Activated CD4-positive, CD25-positive, alpha-beta regulatory T cell (primary cell): ENCODE measurements at places on chromosomes 7 and 10.
A peak's percentile ranks its signal among the peaks of the same experiment; 100 is the strongest.

DNA sequence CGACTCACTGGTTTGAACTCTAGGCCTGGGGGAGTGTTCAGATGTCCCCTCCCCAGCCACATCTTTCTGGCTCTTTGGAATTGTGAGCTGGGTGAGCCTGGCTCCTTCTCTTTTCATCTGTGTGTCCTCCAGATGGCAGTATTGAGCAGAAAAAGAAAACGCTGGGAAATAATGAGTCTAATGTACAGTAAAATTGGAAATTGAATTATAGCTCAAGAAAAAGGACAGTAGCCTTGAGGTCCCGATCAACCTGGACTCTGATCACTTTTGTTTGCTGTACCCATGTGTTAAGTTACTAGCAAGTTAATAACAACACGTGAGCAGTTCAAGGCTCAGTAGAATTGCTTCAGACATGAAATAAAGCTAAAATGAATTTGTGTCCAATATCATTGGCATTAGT lies 77.9 kb downstream of the SNX10 start:
- DNase-seq = no peak

DNA sequence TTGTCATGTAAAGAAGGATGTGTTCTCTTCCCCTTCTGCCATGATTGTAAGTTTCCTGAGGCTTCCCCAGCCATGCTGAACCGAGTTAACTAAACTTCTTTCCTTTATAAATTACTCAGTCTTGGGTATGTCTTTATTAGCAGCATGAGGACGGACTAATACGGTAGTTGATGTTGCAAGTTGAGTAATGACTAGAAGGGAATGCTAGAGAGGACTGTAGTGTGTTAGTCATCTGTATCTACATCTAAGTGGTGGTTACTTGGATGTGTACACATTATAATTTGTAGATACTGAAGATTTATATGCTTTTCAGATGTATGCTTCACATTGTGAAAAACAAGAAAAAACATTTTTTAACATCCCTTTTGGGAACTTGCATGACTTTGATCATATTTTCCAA lies 244.6 kb downstream of the POLR1F start:
- DNase-seq = no peak

GRCh38 chr10:114499630-114500190 lies 95.4 kb upstream of the AFAP1L2 start:
- no peak for DNase-seq

DNA sequence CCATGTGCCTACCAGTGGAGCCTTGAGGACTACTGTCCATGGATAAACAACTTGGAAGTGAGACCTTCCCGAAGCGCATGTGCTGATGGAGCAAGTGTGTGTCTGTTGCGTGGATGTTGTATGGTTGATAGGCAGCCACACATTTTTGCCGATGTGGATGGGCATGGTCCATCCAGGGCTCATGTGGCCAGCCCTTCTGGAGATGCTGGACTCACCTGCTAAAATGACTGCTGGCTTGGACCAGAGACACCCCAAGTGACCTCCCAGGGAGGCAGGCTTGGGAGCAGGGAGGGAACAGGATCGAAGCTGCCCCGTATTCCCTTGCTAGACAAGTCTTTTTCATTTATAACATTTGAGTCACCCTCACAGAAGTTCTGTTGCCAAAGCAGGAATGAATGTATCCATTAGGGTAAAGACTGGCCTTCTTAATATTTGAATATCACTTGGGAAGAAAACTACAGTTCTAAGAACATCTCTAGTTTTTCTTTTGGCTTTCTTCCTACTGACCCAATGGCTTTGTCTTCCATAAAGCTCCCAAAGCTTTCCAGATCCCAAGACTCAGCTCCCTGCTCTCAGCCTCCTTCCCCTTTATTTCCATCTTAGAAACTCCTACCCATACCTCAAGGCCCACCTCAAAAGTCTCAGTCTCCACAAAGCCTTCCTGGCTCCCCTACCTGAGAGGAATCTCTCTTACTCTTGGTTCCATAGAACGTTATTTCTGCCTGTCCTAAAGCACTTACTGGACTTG lies 3.0 kb downstream of the PTPRE start:
- DNase-seq = no peak

GRCh38 chr10:90788968-90789367 lies 68.9 kb downstream of the HTR7 start:
- DNase-seq = no peak

DNA sequence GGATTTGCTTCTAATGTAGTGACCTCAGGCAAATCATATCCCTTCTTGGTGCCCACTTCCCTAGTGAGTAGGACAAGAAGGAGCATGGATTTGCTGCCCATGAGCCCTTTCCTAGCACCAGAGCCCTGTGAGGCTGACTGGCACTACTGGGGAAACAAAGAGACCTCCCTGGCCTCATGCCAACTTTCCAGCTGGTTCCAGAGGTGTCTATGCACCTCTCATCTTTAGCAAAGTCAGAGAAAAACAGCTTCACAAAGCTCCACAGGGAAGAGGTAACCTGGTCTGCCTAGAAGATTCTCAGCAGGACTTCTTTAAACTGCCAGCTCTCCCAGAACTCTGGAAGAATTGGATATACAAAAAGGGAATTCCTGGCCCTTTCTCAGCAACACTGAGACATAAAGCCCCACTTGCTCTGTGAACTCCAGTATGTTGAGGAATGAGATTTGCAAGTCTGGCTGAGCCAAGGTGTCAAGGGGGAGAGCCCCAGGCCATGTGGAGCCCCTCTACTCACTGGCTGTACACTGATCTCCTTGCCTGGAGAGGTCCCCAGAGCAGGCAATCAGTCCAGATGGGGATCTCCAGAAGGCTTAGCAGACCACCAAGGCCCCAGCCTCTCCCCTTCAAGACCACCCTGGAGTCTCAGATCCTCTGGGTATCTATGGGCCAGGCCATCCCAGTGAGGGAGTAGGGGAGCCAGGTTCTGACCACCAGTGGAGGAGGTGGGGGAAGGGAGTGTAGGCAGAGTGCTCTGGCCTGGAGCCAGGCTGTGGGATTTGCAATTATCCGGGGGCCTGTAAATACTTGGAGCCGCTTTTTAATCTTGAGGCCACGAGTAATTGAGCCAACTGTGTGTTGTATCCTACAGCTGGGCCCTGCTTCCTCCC lies 24.4 kb upstream of the RBM20 start:
- DNase-seq = no peak

DNA sequence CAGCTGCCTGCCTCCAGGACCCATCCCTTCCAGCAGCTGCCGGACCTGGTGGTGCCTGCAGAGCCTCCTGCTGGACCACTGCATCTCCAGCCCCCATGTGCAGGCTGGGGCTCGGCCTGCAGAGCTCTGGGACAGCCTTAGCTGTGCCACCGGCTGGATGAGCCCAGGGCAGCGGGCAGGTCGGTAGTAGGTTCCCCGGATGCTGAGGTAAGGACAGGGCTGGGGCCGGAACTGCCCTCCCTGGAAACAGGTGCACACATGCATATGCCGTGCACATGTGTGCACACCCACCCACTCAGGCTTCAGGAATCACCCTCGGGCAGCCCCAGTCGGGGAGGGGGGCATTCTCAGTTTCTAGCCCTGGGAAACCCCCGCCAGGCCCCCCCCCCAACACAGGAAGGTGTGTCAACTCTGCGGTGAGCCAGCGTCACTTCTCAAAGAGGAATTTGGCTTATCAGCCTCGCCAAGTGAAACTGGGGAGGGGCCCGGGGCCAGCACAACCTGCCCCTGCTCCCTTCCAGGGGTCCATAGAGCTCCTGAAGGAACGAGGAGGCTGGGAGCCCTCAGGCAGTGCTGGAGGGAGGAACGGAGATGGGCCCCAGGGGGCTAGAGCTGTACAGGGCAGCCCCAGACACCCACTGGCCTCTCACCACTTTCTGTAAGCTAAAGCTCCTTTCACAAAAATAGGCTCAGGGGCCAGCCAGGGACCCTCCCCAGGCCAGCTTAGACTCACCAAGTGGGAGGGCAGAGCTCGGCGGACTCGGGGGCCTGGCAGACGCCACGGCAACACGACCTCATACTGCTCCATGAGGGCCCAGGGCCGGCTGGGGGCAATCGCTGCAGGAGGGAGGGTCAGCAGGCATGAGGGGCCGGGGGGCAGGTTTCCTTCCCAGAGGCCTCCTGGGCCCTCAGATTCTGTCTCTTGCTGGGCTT lies 1.7 kb downstream of the ADAM8 start:
- DNase-seq = peak; percentile 63

DNA sequence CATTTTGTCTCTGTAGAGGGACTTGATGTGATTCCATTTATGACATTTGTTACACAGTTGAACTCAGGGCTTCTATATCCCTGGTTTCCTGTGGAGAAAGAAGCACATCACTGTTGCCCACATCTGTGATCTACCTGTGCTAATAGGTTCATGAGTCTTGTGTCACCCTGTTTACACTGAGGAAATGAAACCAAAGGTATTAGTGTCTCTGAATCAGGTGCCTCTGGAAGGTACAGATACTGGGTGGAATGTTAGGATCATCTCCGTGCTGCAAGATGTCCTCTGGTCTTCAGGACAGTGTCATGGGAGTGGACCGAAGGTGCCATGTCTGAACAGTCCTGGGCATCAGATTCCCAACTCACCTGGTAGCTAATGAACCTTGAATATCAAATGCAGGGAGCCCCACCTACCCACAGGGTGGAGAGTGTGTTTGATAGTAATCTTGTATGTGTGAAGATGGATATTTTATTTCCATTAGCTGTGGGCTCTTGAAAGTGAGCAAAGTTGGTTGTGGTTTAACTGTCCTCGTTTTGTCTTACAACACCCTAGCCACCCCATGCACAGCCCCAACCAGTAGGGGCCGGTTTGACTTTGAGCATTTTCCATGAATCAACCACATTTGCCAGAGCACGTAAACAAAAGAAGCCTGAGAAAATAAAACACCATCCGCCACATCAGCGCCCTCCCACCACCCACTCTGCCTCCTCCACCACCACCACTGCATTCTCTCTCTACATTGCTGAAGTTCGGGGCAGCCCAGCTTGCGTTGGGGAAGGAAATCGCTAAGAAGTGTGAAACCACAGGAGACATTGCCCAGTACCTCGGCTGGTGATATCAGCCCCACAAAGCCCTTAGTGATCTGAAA lies 40.7 kb downstream of the TARP start:
- no peak for DNase-seq

- DNase-seq = no peak
Measured at GRCh38 chr7:131508754-131509486, 47.5 kb downstream of the PODXL start.

DNA sequence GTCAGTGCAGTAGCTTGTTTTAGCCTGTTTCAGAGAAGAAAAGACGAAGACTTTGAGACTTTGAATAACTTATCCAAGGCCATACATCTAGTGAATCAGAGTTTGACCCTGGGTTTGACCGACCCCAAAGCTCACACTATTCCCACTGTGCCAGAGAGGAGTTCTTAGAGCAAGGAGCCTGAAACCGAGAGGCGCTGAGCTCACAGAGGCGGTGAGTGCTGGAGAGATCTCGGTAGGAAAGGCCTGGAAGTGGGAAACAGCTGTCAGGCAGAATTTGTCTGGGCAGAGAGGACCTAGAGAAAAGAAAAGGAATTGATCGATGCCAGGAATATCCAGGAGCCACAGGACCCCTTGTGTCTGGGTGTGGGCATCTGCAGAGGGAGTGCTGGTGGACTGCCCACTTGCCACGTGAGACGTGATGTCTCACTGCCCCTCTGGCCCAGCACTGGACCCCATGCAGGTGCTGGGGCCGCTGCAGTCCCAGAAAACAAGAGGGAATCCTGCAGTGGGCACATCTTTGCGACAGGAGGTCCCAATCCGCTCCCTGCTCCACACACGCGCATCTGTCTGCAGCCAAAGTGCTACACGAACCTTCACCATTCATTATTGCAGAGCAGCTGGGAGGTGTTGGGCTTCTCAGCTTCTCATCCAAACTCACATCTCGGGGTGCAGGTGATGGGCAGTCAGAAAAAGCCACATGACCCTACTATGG lies 6.2 kb downstream of the CALML3 start:
- no peak for DNase-seq

- DNase-seq = no peak
Measured at GRCh38 chr10:100939763-100940344, 27.1 kb downstream of the SLF2 start.

GRCh38 chr10:113498997-113499396 lies 53.9 kb upstream of the HABP2 start:
- no peak for DNase-seq

DNA sequence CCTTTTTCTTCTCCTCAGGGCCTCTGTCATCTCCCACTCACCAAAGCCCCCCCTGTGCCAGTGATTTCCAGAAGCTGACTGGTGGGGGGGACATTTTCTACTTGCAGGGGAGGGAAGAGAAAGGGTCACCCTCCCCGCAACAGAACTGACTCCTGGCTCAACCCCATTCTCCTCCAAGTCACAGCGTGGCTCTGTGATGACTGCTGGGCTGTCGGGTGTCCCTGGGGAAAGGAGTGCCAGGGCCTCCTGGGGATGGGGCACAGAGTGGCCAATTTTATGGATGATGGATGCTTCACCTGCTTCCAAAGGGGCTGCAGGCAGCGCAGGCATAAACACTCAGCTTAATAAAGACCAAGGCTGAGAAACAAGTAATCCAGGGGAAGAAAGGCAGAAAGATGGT lies 523.0 kb downstream of the PTPRN2 start:
- DNase-seq = no peak

DNA sequence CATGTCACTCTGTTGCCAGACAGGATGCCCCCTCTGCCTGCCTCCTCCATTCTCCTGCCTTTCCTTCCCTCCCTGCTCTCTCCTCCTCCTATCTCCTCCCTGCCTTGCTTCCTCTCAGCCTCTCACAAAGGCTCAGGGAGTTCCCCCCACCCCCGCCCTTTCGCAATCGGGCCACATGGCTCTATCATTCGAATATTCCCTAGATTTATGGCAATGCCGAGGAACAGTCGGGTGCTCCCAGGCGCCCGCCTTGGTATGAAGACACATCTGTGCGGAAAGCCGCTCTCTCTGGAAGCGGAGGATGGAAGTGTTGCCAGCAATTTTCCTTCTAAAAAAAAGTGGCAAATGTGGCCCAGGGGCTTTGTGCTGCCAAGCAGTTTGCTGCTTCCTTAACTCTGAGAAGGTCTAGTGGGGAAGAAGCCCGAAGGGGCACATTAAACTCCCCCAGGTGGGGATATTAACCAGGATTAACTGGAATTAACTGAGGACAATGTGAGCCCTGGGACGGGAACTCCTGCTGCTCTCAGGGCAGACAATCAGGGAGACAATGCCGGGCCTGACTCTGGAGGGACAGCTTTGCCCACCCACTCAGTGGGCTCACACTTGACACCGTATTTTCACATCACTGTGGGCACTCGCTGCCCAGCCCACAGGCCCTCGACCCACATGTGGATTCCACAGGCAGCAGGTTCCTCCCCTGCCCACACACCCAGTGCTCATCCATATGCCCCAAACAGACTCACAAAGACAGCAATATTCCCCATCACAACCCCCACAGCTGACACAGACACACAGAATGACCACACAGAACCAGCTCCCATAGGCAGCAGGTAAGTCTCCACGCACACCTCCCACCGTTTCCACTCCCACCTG lies 88.4 kb upstream of the SMNDC1 start:
- DNase-seq = no peak

DNA sequence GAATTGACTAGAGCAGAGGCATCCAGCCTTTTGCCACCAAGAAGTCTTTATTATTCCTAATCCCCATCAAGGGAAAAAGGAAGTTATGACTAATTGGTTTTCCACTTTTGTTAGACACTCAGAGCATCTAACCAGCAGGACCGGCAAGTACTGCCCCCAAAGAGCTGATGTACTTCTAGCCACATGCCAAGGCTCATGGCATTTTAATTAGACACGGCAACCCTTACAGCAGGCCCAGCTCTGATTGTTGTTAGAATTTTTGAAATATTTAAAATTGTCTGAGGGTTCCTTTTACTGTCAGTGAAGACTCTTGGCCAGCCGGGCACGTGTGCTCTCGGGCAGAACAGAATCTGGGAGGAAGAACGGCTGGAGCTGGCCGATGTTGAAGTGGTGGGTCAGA lies 114.8 kb downstream of the SPAG6 start:
- DNase-seq = no peak
